RWPE1 (cell line): ENCODE measurements at places on chromosomes 4 and X.

DNA sequence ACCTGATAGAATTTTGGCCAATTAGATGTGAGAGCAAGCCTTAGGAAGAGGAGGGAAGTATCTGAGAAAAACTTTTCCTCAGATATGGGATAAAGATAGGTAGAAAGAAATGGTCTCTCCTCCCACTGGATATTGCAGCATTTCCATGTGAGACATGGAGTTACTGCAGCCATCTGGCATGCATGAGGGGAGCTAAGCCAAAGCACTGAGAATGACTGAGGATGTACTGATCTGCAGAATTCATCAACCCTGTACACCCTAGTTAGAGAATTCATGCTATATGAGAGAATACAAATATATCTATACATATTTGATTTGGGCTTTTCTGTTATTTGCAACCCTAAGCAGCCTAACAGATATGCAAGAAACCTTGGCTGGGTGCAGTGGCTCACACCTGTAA is 52.5 kb upstream of the RPL34 start:
- DNase-seq = no peak

DNA sequence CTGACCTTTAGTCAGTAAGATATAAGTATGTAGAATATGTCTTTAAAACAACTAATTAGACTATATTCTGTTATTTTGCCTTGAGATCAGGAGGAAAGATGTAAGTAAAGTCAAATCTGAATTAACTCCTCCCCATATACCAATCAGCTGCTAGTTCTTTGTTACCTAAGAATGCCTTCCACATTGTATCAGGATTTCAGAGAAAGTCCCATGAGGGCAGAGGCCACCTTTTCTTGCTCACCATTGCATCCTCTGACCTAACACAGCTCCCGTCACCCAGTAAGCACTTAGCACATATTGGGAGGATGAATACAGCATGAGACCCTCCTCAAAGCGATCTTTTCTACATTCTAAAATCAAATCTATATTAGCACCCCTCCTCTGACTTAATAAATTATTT is 87.0 kb downstream of the COL25A1 start:
- DNase-seq = no peak

DNA sequence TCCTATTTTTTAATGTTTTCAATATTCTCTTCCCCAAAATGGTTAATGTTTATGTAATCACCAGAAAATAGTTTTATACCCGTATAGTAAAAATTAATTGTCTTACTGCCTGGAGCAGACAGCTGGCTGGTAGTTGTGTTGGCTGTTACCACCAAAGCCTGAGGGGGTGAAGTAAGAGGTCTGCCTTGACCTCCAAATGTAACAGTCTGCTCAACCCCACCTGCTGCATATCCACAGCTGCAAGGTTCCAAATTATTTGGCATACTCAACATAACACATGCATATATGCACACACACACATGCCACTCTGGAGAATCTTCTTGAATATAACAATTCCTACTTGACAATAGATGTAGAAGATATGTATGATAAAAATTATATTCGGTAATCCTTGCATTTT is 624.3 kb downstream of the ADGRL3 start:
- DNase-seq = no peak

DNA sequence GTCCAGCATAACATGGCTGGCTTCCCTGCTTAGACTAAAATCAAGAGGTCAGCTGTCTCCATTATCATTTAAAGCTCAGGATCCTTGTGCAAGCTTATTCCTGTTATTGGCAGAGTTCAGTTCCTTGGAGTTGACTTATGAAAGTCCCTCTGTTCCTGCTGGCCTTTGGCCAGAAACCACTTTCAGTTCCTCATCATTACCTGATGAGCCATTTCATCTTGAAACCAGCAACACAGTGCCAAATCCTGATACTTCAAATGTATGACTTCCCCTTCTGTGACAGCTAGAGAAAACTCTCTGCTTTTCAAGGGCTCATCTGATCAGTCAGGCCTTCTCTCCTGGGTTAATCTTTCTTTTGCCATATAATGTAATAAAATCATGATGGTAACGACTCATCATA is 110.6 kb upstream of the FSTL5 start:
- no peak for DNase-seq

GRCh38 chrX:121782976-121783375 is 735.6 kb downstream of the GLUD2 start:
- no peak for DNase-seq

DNA sequence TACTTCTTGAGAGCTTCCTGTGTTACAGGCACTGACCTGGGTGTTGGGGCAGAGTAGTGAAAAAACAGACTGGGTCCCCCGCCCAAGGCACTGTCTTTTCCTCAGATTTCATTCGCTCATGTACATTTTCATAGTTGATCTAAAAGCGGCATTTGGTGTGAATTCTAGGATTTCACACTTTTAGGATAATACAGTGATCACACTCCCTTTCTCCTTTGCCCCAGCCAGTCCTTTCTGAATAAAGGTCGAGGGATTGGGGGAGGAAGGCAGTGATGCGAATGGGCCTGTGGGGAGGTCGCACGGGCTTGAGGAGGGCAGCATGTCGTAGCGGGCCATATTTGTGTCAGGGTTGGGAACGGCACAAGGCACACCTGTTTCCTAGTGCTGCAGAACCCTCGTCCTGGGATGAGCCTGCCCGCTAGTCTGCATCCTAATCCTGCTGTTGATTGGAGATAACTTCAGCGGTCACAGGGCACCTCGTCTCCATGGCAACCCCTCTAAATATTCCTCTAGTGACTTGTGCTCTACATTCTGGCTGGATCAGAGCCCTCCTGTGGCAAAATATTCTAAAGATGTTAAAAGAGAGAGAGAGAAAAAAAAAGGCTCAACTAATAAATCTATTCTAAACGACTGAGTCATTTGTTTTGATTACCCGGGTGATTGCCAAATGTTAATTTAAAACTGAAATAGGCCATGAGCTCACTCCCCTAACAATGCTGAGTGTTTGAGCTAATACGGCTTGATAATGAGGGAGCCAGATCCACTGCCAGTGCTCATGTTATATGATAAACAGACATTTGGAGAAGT is 21.8 kb downstream of the FHL1 start:
- DNase-seq = peak; percentile 30

GRCh38 chr4:181264893-181265292 is 978.3 kb upstream of the TENM3 start:
- DNase-seq = no peak

- DNase-seq = no peak
These were observed 1084.1 kb downstream of the TECRL start for GRCh38 chr4:63325140-63325539.

DNA sequence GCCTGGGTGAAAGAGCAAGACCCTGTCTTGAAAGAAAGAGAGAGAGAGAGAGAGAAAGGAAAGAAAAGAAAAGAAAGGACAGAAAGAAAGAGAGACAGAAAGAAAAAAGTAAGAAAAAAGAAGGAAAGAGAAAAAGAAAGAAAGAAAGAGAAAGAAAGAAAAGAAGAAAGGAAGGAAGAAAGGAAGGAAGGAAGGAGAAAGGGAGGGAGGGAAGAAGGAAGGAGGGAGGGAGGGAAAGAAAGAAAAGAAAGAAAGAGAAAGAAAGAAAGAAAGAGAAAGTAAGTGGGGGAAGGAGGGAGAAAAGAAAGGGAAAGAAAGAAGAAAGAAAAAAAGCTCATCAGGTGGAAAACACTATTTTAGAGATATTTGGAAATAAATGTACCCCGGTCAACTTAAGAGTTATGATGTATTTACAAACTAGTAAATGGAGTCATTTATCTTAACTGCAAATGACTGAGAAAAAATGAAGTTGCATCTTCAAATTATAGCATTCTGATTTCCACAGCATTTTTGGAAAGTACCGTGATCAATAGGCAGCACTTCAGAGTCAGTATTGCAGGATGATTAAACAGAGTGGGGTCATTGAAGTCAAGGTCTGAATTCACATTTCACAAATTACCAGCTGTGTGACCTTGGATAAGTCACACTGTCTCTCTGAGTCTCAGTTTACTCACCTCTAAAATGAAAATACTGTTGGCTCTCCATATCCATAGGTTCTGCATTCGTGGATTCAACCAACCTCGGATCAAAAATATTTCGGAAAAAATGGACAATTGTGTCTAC is 64.1 kb upstream of the SMAD1 start:
- DNase-seq = no peak

- DNase-seq = no peak
These were observed 49.1 kb downstream of the SH3RF1 start for GRCh38 chr4:169221662-169222061.

DNA sequence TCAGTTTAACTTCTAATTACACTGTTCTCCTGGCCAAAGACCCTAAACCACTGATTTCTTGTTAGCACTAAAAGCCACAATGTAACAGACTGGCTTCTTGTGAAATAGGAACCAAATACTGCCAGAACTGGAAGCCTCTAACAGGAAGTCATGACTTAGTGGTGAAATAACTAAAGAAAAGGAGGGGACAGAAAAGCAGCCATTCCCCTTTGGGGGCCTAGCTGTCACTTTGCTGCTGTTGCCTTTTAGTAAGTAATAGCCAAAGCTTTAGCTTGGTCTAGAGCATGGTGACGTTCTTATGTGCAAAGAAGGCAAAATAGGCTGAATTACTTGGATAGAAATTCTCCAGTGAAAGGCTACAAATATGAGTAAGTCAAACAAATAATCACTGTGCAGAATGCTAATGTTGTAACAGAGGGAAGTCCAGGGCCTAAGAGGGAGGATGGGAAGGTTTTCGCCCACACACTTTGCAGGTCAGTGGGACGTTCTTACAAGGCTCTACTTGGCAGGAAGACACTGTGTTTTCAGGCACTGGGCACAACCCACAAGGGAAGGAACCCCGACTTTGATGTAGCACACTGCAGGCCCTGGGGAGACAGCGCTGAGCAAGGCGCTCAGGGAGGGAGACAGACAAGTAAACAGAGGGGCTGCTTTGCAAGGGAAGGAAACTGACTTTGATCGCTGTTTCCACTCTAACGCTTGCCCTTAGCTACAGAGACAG is 16.7 kb downstream of the GAB3 start:
- no peak for DNase-seq

- DNase-seq = no peak
These were observed 304.4 kb downstream of the AFF2 start for GRCh38 chrX:148804579-148805355.

DNA sequence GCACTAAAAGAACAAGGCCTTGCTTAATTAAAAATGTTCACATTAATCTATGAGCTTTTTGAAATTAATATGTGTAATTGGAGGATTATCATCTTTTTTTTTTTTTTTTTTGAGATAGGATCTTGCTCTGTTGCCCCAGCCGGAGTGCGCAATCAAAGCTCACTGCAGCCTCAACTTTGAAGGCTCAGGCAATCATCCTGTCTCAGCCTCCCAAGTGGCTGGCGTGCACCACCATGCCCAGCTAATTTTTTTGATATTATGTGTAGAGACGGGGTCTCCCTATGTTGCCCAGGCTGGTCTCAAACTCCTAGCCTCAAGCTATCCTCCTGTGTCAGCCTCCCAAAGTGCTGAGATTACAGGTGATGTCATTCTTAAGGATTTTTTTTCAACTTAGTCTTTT is 20.0 kb downstream of the PRPS1 start:
- no peak for DNase-seq

- DNase-seq = no peak
These were observed 827.2 kb upstream of the FRG1 start for GRCh38 chr4:189113389-189113888.

DNA sequence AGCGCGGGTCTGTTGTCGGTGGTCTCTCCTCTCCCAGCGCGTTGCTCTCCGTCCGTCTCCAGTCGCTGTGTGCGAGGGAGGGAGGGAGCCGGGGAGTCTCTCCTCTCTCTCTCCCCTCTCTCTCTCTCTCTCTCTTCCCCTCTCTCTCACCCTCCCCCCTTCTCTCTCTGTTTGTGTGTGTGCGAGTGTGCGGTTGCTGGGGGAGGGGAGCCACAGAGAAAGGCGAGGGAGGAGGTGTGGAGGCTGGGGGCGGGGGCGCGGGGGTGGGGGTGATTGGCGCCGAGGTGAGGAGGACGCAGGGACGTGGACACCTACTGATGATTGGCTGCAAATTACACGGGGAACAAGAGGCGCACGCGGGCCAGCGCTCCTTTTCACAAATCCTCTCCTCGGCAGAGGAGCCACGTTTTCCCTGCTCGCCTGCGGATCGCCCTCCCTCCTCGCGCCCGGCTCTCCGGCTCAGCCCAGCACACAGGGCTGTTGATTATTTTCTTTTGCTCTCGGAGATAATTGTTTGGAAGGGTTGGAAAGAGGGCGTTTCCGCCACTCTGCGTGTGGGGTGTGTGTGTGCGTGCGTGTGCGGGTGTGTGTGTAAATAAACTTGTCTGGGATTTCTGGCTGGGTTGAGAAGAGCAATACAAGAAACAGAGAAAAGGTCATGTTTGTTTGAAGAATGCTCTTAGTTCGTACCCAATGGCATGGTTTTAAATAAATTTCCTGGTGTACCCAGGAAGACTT is at the start of gene CXXC4:
CXXC4 (minus strand) TSS at position 73 of the 738 bp plus-strand sequence. CDS start 3,092 bp downstream, outside the sequence.
- peak; percentile 11 for DNase-seq

GRCh38 chr4:80492761-80493160 is 157.2 kb downstream of the CFAP299 start:
- no peak for DNase-seq

DNA sequence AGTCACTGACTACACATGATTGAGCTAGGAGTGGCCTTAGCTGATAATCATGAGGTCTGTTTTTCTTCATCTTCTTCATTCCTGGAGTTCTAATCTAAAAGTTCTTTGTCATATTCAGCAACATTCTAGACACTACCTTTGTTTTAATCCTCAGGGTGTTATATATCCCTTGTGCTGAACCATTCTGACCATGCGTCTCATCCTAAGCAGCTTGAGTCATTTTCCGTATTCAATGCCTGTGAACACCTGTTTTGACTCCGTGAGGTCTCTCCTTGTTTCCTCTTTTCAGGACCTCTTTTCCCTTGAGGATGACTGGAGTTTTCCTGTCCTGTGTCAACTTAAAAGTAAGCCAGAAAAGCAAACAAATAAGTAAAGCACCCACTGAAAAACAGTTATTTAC is 597.9 kb downstream of the GBA3 start:
- DNase-seq = no peak

- no peak for DNase-seq
These were observed 13.6 kb downstream of the RNF212 start for GRCh38 chr4:1099684-1100335.

DNA sequence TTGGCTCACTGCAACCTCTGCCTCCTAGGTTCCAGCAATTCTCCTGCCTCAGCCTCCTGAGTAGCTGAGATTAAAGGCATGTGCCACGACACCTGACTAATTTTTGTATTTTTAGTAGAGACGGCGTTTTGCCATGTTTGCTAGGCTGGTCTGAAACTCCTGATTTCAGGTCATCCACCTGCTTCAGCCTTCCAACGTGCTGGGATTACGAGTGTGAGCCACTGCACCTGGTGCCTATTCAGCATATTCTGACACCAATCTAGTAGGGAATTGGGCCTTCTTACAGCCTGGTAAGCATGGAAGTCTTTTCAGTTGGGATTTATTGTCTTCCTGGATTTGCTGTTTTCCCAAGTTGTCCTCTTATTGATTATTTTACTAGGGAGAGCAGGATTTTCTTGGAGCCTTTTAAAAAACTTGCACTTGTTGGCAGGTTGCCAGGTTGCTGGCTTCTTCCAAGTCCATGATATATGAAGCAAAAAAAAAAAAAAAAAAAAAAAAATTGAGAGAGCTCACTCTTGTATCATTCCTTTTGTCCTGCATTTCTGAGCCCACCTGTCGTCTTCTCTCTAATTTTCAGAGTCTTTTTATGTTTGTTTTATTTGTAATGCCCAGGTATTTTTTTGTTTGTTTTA is 43.7 kb downstream of the TMPRSS11E start:
- DNase-seq = no peak
